Mammary epithelial cell (primary cell): ENCODE measurements at places on chromosomes 12 and 14. TPM values are rescaled to one million over a fixed set of nuclear protein-coding genes. Genes with fewer than 3 reads are reported as not detected.

The CLEC2D gene
- total RNA-seq, result 4.6 and 9.4 TPM in 2 replicates

The PYM1 gene
- total RNA-seq, result 38.0 TPM

The DNAI7 gene
- 0.50 TPM for total RNA-seq

The NTF3 gene
- total RNA-seq, result not detected

The KRT74 gene
- total RNA-seq, result not detected in 2 replicates

The TAS2R19 gene
- 1.7 and 2.0 TPM in 2 replicates for total RNA-seq

The TDRD9 gene
- total RNA-seq, result 7.1 and 7.3 TPM in 2 replicates

The FSCB gene
- total RNA-seq, result not detected in 2 replicates

The CYP27B1 gene
- total RNA-seq, result 6.2 TPM

The KCNK10 gene
- total RNA-seq, result 0.21 and 0.27 TPM in 2 replicates

The RAPGEF3 gene
- 9.7 TPM for total RNA-seq

The FGF6 gene
- total RNA-seq, result not detected

The PLCZ1 gene
- 2.6 and 3.0 TPM in 2 replicates for total RNA-seq

The CLEC7A gene
- not detected for total RNA-seq

The FAM186B gene
- 0.33 TPM for total RNA-seq

The PLD4 gene
- not detected for total RNA-seq

The SMOC1 gene
- 22.3 TPM for total RNA-seq

The GARIN6 gene
- total RNA-seq, result not detected in 2 replicates

The JPH4 gene
- total RNA-seq, result not detected

The GPR132 gene
- total RNA-seq, result not detected

The METTL17 gene
- 47.8 TPM for total RNA-seq

The RILPL2 gene
- total RNA-seq, result 1.7 TPM

The TEX22 gene
- 0.17 TPM for total RNA-seq

The OR6C75 gene
- not detected in 2 replicates for total RNA-seq

The KRT2 gene
- not detected in 2 replicates for total RNA-seq
